H9 (cell line): ENCODE measurements at places on chromosomes 2 and 18.

DNA sequence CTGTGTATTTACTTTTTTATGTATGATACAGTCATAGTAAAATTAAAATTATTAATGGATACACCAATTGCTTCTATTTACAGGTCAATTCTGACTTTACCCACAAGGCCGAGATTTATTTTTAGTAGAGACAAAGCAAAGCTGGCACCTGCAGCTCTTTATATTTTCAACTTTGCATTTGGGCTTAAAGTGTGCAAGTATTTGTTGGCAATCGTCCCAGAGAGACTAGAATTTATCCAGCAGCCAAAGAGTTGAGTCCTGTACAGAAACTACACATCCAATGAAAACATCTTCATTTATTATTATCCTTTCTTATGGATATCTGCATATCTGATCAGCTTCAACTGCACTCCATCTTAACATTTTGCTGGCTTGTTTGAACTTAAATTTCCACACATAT, 485.6 kb downstream of the SOX11 start:
- DNase-seq: no peak

GRCh38 chr2:199018826-199019225, 438.9 kb downstream of the SATB2 start:
- DNase-seq: no peak

- no peak for DNase-seq
Measured at GRCh38 chr2:220660277-220661145, 911.6 kb downstream of the EPHA4 start.

- DNase-seq: no peak
Measured at GRCh38 chr2:176392744-176393414, 123.6 kb downstream of the MTX2 start.

GRCh38 chr2:53484531-53484930, 283.1 kb upstream of the CHAC2 start:
- DNase-seq: no peak

DNA sequence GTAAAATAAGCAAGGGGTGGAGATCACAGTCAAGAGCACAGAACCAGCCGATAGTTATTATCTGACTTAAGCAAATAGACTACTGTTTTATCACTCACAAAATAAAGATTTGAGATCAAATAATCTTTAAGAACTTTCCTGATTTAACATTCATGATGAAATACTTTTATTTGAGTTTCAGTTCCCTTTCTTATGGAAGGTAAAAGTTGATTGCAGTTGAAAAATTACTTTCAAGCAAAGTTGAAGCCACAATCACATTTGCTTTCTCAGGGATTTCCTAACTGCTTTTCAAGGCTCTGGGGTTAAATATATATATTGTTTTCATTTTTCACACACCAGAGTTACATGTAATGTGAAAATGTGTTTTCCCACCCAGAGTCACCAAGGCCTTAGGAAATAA, 599.5 kb downstream of the KCNJ3 start:
- DNase-seq: no peak

DNA sequence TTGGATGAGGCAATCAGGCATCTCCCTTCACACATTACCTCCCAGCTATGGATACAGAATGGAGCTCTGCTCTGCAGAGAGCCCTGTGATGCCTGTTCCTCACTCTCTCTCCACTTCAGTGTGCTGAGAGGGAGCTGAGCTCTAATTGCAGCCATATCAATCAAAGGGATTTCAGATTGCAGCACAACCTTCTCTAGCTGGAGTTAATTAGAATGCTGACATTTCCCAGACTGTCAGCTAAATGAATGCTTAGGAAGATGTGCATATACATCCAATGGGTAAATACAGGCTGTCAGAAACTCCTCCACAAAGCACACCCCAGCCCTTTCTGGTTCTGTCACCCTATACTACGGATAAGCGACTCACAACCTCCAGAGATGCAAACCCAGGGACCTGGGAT, 402.6 kb downstream of the EIPR1 start:
- DNase-seq: no peak

DNA sequence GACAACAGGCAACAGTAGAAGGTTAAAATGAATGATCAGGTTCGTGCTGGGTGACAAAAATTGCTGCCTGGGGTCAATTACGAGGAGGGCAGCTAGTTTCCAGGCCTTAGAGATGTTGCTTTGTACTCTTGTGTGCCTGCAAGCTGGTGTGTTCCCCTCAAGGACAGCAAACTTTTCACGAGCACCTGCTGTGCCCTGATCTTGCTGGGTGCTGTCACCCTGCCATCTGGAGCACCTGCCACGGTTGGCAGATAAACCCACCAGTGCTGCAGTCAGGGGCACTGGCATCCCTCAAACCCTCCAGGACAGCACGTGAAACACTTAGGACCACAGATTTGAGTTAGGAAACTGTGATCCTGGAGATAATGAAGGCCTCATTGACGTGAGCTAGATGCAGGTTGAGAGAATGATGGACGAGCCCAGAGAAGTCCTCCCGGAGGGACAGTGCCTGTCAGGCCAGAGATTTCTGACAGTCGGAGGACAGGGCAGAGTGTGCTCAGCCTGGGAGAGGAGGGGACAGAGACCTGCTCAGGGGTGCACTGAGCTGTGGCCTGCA, 104.3 kb upstream of the RAB12 start:
- DNase-seq: no peak

- DNase-seq: no peak
Measured at GRCh38 chr18:76572518-76573247, 77.6 kb upstream of the ZNF516 start.
